ENCODE measurements at places on chromosomes 3 and 15.

- DNase-seq: no peak
Observed at GRCh38 chr3:5726621-5727020, 539.1 kb downstream of the EDEM1 start.

DNA sequence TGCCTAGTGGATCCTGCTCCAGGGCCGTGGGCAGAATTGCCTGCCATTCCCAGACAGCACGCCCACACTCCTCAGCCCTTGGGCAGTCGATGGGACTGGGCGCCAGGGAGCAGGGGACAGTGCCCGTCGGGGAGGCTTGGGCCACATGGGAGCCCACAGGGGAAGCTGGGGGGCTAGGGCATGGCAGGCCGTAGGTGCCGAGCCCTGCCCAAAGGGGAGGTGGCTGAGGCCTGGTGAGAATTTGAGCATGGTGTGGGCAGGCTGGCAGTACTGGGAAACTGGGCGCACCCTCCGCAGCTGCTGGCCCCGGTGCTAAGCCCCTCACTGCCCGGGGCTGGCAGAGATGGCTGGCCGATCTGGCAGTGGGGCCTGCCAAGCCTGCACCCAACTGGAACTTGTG, 1225.9 kb upstream of the EPHA6 start:
- DNase-seq: no peak

- DNase-seq: no peak
Observed at GRCh38 chr3:100128565-100128964, 14.3 kb upstream of the FILIP1L start.

DNA sequence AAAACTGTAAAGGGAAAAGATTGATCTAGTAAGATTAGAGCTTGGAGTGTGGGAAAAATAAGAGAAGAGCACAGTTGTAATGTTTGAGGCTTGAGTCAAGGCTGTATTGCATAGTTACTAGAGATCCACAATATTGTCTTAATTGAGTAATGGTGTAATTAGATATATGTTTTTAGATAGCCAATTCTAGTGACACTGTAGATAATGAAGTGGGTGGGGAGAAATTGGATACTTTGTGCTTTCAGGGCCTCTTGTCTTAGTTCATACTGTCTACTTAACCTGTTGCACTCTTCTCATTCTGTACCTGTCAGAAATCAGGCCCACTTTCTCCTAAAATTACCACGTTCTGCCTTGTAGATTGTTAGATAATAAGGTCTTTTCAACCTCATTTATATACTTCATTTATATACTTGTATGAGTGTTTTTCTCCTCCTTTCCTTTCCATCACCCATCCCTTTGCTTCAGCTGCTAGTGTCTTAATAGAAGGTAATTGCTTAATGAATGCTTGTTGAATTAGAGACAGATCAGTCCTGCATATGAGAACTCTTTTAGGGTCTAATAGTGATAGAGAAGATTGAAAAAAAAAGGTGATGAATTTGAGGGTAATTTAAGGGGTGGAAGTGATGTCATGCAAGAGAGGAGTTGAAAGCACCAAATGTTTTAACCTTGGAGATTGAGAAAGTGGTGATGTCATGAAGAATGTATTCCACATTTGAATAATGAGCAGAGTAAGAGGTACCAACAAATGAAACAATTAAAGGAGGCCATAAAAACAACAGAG, 32.0 kb downstream of the PIK3CA start:
- DNase-seq: no peak

GRCh38 chr3:38226273-38226672, 39.3 kb upstream of the SLC22A13 start:
- DNase-seq: no peak

GRCh38 chr15:34331809-34332208, 5.8 kb downstream of the SLC12A6 start:
- DNase-seq: no peak

GRCh38 chr3:54827776-54828175, 100.1 kb downstream of the LRTM1 start:
- no peak for DNase-seq

DNA sequence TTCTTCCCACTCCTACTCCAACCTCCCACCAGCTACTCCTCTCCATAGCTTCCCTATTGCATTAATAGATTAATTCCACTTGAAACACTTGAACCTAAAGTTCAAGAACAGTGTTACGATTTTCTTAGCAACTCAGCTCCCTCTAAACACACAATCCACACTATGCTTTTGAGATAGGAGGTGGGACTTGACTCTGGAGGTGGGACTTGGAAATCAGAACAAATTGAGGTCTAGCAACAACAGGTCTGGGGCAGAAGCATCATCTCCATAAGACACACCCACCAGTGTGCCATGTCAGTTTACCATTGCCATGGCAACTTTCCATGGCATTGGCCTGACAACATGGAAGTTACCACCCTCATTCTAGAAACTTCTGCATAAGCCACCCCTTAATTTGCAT, 336.5 kb upstream of the ALCAM start:
- DNase-seq: no peak

GRCh38 chr3:58502872-58503271, 11.0 kb downstream of the KCTD6 start:
- no peak for DNase-seq

DNA sequence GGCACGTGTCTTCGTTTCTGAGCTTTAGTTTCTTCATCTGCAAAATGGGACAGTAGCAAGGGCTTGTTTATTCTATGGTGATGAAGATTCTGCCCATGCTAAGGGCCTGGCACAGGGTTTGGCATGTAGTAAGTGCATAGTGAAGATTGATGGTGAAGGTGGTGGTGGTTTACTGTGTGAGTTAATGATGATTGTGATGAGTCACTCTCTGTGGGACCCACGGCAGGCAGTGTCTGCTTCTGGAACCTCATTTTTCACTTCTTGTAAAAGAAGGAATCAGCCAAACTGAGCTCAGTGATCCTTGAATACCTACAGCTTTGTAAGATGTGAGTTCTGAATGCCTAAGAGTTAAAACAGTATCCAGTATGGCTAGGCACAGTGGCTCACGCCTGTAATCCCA, 86.2 kb upstream of the LRTM1 start:
- no peak for DNase-seq

GRCh38 chr15:51024735-51025453, 69.8 kb downstream of the TNFAIP8L3 start:
- no peak for DNase-seq

GRCh38 chr3:194675081-194675640, 3.2 kb upstream of the LSG1 start:
- DNase-seq: no peak

GRCh38 chr15:97678656-97679055, 281.8 kb upstream of the ARRDC4 start:
- DNase-seq: no peak

DNA sequence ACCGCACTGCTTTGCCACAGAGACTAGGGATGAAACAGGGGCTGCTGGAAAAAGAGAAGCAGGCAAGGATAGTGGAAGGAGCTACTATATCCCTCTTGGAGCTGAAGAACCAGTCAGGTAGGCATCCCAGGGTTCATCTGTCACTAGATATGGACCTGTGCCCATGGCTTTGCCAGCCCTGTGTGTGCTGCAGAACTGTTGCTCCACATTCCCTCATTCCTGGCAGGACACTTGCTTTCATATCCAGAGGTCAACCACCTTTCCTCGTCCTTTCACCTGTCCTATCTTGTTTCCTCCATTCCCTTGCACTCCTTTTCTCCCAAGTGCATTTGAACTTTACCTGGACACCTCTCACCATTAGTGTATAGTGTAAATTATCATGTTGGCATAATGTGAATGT, 12.0 kb downstream of the SNRK start:
- no peak for DNase-seq

DNA sequence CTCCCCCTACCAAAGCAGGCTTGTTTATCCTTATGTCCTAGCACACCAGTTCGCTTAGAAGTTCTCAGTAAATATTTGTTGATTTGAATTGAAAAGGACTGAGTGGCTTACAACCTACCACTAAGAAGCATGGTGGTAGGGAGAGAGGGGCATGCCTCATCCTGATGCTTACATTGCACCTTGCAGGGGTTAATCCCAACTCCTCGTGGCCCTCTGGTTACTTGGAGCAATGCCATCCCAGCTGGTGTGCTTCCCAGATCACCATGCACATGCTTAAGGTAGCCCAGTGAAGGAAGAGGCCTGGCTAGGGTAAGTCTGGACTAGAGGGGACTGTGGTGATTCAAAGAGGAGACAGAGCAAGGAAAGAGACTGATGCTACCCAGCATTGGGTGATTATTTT, 253.3 kb downstream of the CLSTN2 start:
- no peak for DNase-seq

- DNase-seq: no peak
Observed at GRCh38 chr3:111128884-111129283, 57.3 kb downstream of the NECTIN3 start.

DNA sequence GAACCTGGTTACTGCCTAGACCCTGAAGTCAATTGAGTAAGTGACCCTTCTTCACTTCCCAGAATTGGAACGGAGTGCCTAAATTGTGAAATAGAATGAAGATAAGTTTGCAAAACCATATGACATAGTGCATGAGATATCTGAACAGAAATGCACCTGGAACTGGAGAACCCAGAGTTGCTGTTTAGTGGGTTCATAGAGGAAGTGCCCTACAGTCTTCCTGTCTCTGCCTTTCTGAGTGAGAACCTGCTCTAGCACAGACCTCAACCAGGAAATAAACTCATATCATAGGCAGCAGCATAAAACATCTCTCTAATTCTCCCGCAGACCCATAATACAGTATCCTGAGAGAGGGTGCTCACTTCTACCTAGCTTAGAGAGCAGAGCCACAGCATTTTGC, 82.9 kb downstream of the EOMES start:
- no peak for DNase-seq

DNA sequence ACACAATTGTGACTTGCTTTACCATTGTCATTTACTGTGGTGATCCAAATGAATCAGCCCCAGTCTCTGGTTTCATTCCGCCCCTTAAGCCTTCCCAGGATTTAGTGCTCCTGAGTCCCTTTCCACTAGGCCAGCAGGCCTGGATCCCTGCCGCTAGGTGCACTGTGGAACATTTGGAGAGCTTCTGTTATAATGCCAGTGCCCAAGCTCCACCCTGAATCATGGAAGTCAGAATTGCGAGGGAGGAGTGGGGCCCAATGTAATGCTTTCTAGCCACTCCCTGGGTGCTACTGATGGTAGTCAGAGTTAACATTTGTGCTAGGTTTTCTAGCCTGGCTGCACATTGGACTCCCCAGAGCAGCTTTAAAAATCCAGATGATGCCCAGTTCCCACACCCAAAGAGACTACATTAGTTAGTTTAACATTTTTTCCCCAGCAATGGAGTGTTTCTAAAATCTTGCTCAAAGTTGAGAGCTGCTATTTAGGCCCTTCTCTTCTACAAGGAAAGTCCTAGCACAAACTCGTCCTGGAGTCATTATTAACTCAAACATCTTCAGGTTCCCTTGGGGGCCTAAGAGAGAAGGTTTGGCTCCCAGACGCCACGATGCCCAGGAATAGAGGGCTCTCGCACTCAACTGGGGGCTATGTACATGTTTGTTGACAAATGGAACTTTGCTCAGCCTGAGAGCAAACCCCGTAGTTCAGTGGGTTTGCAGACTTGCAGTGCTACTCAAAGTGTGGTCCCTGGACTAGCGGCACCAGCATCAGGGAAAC, 366.7 kb upstream of the PROK2 start:
- no peak for DNase-seq

DNA sequence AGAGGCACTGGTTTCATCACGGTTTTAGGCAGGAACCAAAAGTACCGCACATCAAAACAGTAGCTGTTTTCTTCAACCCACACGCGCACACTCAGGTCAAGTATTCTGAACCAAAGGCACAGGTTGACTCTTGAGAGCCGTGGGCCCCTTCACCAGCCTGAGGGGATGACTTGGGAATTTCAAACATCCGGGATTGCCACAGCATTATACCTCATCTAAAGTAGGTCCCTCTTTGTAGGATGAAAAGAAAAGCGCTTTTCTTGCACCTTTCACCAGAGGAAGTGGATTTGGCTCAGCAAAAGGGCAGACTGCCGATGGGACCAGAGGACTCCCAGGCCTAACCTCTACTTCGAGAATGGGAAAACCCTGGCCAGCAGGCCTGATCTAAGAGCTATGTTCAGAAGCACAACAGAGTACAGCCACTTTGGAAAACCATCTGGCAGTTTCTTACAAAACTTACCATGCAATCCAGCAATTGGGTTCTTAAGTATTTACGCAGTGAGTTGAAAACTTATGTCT, 88.2 kb upstream of the PROK2 start:
- no peak for DNase-seq

- DNase-seq: no peak
Observed at GRCh38 chr3:184227481-184227935, 1.9 kb upstream of the VWA5B2 start.

GRCh38 chr3:43260412-43260811, 25.9 kb upstream of the SNRK start:
- DNase-seq: no peak

- no peak for DNase-seq
Observed at GRCh38 chr3:83601704-83602103, 1357.1 kb upstream of the CADM2 start.

GRCh38 chr15:51751697-51752683, 593 bp downstream of the TMOD2 start:
- DNase-seq: no peak

DNA sequence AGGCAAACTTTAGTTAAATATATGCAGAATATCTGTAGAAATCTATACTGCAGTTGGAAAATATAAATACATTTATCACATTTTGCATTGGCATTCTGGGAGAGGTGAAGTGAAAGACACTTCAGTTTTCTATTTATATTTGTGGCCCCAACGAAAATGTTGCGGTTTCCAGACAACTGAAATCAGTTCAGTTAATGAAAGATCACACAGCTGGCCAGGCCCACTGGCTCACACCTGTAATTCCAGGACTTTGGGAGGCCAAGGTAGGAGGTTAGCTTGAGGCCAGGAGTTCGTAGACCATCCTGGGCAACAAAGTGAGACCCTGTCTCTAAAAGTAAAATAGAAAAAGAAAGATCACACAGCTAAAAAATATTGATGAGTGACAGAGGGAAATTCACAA, 11.9 kb upstream of the CLASP2 start:
- no peak for DNase-seq

DNA sequence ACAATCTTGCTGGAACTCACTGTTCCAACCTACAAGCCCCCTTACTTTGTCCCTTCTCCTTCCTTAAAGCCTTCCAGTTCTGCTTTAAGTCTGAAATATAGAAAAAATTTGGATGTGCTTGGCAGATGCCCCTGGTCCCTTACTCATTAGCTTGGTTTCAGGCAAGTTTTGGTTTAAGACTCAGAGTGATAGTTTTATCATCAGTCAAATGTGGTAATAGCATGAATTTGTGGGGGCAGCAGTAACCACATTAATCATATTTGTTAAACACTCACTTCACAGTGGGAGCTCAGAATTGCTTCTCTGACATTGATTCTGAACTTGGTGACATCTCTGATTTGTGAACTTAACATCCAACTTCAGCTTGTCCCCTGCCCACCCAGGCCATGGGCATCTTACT, 58.3 kb upstream of the ALDH1A3 start:
- DNase-seq: no peak
